ENCODE measurements at places on chromosomes 5 and 9.

DNA sequence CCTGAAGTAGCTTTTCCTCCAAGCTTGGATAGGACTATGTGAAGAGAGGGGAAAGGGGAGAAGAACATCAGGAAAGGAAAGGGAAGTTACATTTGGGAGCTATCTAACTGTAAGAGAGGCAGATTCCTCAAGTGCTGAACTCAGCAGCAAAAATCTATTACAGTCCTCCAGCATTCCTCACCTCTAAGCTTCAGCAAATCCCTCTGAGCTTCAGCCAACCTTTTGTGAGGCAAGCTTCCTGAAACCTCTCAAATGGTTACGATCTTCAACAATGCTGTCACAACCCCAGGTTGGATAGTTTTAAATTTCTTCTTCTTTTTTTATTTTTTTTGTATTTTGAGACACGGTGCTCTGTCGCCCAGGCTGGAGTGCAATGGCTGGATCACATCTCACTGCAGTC lies 2.5 kb upstream of the RNF38 start:
- no peak for DNase-seq

GRCh38 chr5:135437796-135438560 lies 9.2 kb downstream of the DCANP1 start:
- DNase-seq, result no peak

GRCh38 chr5:164798110-164798509 lies 1292.7 kb downstream of the MAT2B start:
- no peak for DNase-seq

DNA sequence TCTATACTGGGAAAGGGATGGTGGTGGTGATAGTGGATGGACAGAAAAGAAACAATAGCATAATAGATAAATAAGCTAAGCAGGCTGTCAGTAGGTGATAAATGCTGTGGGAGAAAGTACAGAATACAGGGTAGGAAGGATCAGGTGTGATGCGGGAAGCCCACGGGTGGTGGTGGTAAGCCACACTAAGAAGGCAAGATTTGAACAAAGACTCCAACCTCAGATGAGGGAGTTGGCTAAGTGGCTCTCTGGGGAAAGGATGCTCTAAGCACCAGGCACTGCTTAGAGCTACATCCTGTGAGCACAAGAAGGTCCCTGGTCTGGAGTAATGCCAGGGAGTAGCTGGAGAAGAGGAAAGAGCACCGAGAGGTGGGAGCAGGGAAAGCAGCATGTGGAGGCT lies 151.6 kb upstream of the KLF9 start:
- DNase-seq, result no peak

DNA sequence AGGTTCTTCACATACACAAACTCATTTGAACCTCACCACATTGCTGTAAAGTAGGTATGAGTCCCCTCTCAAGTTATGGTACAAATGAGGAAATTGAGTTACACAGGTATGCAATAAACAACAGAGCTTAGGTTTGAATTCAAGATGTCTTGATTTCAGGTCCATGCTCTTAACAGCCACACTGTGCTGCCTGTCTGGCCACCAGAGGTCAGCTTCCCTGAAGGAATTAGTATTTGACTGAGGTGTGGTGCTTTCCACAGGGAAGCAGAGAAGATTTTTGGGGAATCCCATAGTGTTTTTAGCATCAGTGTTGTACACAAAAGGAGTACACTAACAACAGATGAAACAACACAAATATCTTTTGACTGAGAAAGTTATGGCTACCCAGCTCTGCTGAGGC lies 94.4 kb upstream of the ITGA1 start:
- peak; percentile 1 for DNase-seq
